ENCODE measurements at places on chromosomes 6 and 20. TPM values are rescaled to one million over a fixed set of nuclear protein-coding genes. Genes with fewer than 3 reads are reported as not detected.
A peak's percentile ranks its signal among the peaks of the same experiment; 100 is the strongest.

- H3K27me3 ChIP-seq: peaks cover 16% of the 10 kb centered on the region
- no peak for DNase-seq
- H3K4me1 ChIP-seq: no peaks in the 10 kb centered on the region
- no peak overlapping the region for H3K4me3 ChIP-seq
- H3K27ac ChIP-seq: no peak overlapping the region
These were observed 41.1 kb downstream of the ROS1 start for GRCh38 chr6:117384659-117385058.

GRCh38 chr20:41057999-41058673, 29.5 kb downstream of the TOP1 start:
- DNase-seq: no peak
- H3K27me3 ChIP-seq: no peaks in the 10 kb centered on the region
- peaks cover 33% of the 10 kb centered on the region for H3K4me1 ChIP-seq
- peaks cover 19% of the 10 kb centered on the region for H3K36me3 ChIP-seq

HRH3 gene
- not detected for total RNA-seq

GRCh38 chr6:158016571-158017383, 35.1 kb downstream of the SYNJ2 start:
- H3K4me1 ChIP-seq: peaks cover 3% of the 10 kb centered on the region
- no peaks in the 10 kb centered on the region for H3K27me3 ChIP-seq
- DNase-seq: no peak
- peaks cover 15% of the 10 kb centered on the region for H3K36me3 ChIP-seq
- peak overlapping the region; percentile 45 for H3K27ac ChIP-seq

LY6G6F gene
- not detected for total RNA-seq

- H3K27me3 ChIP-seq: no peaks in the 10 kb centered on the region
- no peak overlapping the region for H3K27ac ChIP-seq
- peaks cover 11% of the 10 kb centered on the region for H3K36me3 ChIP-seq
- no peak for DNase-seq
- no peaks in the 10 kb centered on the region for H3K4me1 ChIP-seq
- H3K4me3 ChIP-seq: no peak overlapping the region
These were observed 24.2 kb upstream of the TPD52L1 start for GRCh38 chr6:125129354-125129753.

SEC63 gene
- total RNA-seq: 154 TPM

- no peak overlapping the region for H3K4me3 ChIP-seq
- no peak for DNase-seq
- peaks cover 4% of the 10 kb centered on the region for H3K36me3 ChIP-seq
- H3K27me3 ChIP-seq: no peaks in the 10 kb centered on the region
- H3K4me1 ChIP-seq: peaks cover 6% of the 10 kb centered on the region
These were observed 433.3 kb downstream of the UTRN start for GRCh38 chr6:144718431-144718830.
